ENCODE measurements at places on chromosomes 5 and 9.

- no peak for DNase-seq
Observed at GRCh38 chr5:107319901-107320300, 350.8 kb downstream of the EFNA5 start.

- DNase-seq = no peak
Observed at GRCh38 chr5:33049842-33050241, 338.7 kb downstream of the NPR3 start.

GRCh38 chr5:74392711-74393351 is 247.7 kb downstream of the ENC1 start:
- DNase-seq = no peak

- DNase-seq = no peak
Observed at GRCh38 chr9:92745881-92746280, 18.8 kb downstream of the BICD2 start.

- no peak for DNase-seq
Observed at GRCh38 chr5:62465985-62466925, 53.7 kb downstream of the IPO11 start.

GRCh38 chr9:135602789-135603481 is 36.4 kb downstream of the GLT6D1 start:
- DNase-seq = peak; percentile 57

- DNase-seq = no peak
Observed at GRCh38 chr5:175809531-175810121, 61.8 kb upstream of the CPLX2 start.

GRCh38 chr9:129914051-129914450 is 78.8 kb downstream of the USP20 start:
- no peak for DNase-seq

DNA sequence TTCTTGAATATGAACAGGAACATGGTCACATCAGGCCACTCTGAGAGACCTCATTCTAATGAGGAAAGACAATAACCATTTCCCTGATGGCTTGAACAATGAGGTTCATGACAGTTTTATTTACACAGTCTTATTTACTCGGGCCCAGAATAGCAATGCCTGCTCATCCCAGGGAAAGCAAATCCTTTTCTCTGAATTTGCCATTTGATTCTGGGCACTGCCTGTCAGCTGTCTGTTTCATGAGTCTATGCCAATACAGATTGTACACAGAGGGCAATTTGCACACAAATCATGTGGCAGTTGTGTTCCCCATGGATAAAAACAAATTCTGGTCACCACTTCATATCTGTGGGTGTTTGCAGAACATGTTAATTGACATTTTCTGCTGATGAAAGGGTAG is 492.5 kb downstream of the ACTL7B start:
- DNase-seq = no peak

GRCh38 chr9:85599540-85600105 is 142.1 kb downstream of the AGTPBP1 start:
- DNase-seq = no peak

DNA sequence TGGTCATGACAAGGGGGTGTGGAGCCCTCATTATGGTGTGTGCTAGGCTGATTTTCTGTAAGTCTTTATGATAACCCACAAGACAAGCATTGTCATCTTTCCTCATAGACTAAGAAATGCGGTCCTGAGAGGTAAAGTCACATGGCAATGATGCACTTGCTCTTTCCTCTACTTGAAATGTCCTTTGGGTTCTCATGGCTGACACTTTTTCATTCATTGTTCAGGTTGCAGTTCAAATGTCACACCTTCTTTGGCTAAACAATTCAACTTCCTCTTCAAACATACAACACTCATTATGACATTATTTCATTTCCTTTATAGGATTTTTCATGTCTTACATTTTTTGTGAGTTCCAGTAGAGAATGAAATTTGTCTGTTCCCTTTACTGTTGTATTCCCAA is 323.6 kb upstream of the PRR16 start:
- DNase-seq = peak; percentile 32

DNA sequence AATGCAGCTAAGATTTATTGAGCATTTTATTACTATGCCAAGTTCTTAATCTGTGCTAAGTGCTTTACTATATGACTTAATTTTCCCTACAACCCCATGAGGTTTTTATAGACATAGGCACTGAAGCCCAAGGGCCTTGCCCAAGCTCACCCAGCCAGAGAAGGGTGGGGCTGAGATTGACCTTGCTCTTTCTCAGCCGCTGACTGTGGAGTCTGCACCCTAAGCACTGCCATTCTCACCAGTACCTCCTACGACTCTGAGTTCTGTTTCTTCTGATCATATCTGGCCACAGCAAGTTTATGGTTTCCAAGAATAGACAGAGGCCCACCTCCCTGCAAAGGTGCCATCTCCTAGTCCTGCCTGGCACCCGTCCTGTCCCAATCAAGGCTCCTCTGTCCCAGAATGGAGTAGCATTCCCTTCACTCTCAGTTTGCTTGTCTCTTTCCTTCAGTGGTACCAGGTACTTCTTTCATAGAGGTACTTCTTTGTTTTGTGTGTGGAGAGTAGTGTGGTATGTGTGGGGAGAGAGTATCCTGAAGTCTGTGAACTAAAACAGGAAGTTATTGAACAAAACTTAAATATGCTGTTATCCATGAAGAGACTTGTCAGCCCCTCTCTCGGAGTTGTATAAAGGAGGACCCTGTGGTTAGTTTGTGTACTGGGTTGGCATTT is 42.6 kb downstream of the CSF1R start:
- peak; percentile 82 for DNase-seq

DNA sequence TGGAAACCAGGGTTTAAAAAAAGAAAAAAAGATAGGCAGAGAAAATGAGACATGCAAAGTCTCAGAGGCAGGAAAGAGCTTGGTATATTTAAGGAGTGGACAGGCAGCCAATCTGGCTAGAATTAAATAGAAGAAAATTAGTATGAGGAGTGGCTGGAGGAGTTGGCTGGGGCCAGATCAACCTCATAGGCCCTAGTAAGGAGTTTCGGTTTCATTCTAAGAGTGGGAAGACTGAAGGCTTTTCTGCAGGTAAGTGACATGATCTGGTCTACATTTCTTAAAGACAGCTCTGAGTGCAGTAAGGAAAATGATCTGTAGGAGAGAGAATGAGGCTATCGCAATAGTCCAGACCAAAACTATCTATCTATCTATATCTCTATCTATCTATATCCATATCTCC is 27.5 kb downstream of the ADRB2 start:
- DNase-seq = no peak

DNA sequence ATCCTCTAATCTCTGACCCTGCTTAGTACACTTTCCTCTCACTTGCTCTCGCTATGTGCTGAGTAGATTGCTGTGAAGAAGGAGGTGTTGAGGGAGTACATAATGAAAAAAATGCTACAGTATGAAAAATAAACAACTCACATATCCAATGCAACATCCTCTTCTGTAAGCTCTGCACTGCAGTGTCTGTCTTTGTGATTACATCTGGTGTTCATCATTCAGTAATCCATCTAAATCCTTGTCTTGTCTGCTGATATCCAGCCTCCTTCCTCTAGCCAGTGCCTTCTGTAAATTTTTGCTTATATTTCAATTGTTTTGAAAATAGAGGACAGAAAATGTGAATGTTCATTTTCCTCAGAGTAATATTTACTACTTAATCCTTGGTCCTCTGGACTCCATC is 57.4 kb upstream of the CDH12 start:
- DNase-seq = no peak

GRCh38 chr9:18595597-18595996 is 121.6 kb downstream of the ADAMTSL1 start:
- DNase-seq = no peak

DNA sequence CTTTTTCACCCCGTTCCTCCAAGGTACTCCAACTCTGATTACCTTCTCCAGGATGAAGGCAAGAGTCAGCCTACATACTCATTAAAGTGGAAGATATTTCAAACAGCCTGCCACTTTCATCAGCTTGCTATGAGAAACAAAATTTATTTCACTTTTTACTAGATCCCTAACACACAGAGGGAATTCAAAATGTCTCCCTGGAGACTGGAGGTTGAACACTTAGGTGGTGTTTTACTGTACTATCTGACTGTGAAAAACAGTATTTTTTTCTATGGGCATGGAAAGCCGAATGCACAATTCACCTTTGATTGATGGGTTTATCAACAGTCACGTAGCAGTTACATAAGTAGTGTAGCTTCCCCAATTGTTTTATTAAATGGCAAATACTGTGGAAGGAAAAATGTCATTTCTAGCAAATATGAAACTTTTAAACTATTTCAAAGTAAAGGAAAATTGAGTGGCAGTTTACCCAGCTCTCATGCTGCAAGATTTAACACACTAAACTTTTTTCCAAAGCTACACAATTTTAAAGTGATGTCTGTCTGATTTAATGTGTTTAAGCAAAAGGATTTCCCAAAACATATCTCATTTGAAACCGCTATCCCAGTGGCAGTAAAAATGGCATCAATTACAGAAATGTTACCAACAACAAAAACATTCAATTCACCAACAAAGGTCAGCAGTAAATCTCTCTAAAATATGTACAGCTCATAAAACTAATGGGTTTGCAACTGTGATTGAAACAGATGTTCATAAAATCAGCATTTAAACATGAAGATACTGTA is 125.0 kb upstream of the TLE4 start:
- DNase-seq = no peak

- no peak for DNase-seq
Observed at GRCh38 chr9:36745977-36746376, 173.3 kb downstream of the MELK start.

DNA sequence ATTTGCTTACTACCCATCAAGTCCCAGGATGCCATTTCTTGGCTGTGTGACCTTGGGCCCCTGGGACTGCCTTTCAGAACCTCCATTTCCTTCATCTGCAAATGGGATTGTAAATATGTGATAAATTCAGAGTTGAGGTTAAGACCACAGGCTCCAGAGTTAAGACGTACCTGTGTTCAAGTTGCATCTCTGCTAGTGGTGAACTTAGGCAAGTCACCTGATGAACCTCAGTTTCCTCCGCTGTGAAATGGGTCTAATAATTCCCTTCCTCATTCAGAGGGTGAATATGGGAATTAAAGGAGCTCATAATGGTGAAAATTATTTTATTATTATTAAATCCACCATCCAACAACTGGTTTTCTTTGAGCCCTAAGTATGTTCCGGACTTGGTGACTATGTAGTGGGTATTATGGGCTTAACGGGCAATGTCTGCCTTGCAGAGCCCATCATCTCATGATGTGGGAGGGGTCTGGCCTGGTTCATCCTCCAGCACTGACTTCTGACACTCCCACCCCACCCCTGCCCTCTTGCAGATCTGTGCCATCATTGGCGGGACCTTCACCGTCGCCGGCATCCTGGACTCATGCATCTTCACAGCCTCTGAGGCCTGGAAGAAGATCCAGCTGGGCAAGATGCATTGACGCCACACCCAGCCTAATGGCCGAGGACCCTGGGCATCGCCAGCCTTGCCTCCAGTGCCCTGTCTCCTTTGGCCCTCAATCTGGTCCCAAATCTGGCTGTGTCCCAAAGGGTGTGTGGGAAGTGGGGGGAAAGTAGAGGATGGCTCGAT is 8.9 kb upstream of the RPL26L1 start:
- no peak for DNase-seq

DNA sequence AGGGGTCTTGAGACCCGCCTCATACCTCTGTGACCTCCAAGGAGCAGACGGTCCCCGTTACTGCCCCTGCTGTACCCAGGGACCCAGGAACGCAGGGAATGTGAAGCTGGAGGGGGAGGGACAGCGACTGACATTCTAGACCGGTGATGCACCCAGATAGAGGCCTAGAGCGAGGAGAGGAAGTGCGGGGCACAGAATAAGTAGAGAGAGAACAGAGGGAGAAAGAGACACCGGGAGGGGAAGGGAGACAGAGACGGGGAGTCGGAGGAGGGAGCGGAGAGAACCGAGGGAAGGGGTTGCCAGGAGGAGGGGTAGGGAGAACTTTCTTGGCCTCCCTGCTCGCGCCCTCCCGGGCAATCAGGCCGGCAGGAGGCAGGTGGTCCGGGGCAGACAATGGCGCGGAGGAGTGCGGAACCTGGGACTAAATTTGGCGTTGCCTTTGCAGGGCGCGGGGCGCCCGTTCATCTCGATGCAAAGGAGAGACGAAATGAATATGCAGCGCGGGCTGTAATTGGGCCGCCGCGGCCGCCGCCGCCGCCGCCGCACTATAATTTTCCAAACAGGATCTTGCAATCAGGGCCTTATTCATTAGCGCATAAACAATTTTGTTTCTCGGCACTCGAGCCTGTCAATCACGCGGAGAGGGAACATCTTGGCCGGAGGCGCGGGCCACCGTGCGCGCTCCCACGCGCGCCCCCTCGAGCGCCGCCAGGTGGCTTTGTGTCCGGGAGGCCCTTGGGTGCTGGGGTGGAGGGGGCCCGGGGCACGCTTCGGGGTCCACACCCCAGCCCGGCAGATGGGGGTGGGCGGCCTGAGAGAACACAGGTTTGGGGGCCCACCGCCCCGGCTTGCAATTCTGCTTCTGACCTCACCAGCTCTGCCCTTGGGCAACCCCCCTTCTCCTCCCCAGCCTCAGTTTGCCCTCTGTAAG is 33.0 kb downstream of the NDUFA8 start:
- DNase-seq = no peak

DNA sequence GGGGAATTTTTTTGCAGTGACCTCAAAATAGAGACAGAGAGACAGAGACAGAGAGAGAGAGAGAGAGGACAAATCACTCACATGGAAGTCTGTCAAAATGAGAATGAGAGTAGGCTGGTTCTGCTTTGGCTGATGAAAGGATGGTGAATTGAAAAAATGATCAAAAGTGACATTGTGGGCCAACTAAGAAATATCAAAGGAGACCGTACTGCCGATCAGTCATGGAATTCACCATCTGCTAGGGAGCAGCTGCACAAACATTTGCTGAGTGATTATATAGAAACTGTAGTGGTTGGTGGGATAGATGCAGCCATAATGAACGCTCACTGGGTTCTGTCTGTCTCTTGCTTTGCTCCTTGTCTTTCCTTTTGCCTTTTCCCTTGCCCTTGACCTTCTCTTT is 476.6 kb upstream of the SGCD start:
- DNase-seq = no peak

DNA sequence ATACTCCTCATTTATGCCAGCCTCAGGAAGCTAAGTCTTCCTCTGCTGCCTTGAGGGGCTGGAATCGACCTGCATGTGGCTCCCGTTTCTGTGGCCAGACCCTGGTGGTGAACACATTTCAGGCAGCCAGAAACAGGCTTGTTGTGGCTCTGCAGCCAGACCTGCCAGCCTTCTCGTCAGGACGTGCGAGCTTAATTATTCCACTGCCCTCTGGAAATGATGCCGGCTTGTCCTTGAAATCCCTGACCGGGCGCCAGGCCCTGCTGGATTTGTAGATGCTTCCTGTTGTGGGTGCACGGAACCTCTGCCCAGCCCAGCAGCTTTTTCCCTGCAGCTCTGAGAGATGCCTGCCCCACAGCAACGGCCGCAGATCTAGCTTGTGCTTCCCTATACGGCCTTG is 41.6 kb downstream of the PDZD2 start:
- no peak for DNase-seq

DNA sequence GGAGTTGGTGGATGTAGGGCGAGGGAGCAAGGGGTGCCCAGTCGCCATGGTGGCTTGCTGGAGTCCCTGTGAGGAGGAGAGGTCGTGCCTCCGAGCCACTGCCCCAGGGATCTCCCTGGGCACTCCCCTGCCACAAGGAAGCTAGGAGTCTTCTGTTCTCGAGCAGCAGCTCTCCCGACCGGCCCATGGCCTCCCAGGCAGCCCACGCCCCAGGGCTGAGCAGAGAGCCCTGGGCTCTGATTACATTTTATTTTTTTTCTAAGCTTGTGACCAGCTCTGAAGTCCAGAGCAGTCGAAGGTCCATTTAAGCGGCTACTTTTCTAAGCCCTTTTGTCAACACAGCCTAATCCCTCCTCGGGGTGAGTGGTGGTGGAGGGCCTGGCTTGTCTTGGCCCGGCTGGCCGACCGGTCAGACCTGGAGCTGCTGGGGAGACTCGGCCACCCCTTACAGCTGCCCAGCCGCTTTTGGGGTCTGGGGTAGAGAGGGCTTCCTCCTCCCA is 2.1 kb downstream of the RXRA start:
- DNase-seq = no peak

Data from KBM-7 (cell line).